ENCODE measurements at places on chromosomes 2 and 18.

GRCh38 chr2:76427452-76427851 is 716.7 kb upstream of the GCFC2 start:
- no peak for DNase-seq

GRCh38 chr2:15748736-15749323 is 157.2 kb downstream of the DDX1 start:
- peak; percentile 70 for DNase-seq

- DNase-seq: no peak
Observed at GRCh38 chr18:48569139-48569914, 30.5 kb downstream of the CTIF start.

DNA sequence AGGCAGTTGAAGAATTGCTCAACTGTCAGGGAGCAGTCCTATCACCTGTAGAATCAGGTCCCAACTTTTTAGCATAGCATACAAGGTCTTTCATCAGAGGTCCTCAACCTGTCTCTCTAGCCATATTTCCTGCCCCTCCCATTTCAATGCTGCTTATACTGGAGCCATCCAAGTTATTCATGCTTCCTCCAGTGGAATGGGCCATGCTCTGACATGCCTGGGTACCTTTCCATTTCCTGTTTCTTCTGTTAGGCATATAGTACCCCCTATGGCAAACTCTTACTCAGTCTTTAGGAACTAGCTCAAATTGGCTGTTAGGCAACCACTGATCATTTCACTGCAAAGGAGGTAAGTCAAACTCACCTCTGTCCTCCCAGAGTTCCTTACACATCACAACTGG is 51.0 kb upstream of the ABCA12 start:
- DNase-seq: no peak

- DNase-seq: no peak
Observed at GRCh38 chr2:207126724-207127308, 38.9 kb downstream of the KLF7 start.

GRCh38 chr2:223578846-223579245 is 23.3 kb downstream of the SCG2 start:
- no peak for DNase-seq

DNA sequence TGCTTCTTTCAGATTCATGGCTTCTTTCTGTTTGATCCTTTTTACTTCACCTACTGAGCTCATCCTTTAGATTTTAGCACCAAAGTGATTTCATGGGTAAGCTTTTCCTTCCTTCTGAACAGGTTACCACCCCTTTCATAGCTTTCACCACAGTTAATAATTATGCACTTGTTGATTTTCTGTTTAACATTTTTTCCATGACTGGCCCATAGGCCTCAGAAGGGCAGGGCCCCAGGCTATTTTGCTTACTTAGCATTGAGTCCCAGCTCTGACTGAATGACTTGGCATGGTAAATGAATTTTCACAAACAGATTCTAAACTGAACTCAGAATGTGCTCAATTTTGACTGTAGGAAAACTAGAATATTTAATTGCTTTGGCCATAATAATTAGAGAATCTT is 177.0 kb downstream of the GCA start:
- no peak for DNase-seq

DNA sequence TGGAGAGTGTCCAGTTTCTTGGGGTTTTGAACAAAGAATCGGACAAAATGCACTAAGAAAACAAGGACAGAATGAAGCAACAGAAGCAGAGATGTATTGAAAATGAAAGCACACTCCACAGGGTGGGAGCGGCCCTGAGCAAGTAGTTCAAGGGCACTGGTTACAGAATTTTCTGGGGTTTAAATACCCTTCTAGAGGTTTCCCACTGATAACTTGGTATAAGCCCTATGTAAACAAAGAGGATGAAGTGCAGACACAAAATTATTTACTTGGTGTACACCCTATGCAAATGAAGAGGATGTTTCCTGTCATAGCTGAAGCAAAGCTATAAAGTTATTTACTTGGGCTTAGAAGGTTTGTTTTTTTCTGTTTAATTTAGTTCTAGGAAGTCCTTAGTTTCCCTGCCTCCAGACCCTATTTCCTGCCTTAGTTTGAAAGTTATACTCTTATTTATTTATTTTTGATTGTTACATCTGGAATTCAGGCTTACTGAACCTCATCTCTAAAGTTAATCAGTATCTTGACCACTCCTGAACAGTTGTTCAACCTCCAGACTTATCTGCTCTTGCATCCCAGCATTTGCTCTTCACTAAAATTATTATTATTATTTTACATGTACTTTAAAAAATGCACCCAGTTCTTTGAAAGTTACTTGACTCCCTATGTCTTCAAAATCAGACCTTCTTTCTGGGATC is 193.5 kb downstream of the SPP2 start:
- no peak for DNase-seq

DNA sequence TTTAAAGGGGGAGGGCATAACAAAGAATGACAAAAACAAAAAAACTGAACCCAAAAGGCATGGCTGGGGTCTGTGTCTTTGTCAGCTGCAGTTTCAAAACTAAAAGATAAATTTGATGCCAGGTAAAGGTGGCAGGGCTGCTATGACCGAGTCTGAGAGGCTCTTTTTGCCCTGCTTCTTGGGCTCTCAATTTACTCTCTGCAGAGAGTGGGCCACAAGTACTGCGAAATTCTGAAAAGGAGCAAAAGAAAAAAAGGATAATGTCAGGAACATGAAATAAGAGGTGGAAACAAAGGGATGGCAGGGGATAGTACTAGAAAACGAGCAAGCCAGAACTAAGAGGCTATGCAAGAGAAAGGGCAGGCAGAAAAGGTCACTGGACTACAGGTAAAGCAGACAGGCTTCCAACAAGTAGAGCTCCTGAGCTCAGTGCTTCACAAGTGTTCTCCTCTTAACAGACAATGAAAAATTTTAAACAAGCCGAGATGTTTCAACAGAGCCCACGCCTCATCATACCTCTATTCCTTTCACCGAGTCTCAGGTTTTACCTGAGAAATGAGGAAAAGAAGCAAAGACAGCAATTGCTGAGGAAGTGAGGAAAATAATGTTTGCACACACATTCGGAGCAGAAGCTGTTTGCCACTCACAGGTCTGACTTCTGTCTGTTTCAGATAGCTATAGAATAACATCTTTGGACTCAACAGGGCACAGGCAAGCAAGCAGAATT is 7.3 kb downstream of the IRS1 start:
- DNase-seq: peak; percentile 15

- DNase-seq: no peak
Observed at GRCh38 chr2:240000671-240001070, 24.5 kb downstream of the NDUFA10 start.

DNA sequence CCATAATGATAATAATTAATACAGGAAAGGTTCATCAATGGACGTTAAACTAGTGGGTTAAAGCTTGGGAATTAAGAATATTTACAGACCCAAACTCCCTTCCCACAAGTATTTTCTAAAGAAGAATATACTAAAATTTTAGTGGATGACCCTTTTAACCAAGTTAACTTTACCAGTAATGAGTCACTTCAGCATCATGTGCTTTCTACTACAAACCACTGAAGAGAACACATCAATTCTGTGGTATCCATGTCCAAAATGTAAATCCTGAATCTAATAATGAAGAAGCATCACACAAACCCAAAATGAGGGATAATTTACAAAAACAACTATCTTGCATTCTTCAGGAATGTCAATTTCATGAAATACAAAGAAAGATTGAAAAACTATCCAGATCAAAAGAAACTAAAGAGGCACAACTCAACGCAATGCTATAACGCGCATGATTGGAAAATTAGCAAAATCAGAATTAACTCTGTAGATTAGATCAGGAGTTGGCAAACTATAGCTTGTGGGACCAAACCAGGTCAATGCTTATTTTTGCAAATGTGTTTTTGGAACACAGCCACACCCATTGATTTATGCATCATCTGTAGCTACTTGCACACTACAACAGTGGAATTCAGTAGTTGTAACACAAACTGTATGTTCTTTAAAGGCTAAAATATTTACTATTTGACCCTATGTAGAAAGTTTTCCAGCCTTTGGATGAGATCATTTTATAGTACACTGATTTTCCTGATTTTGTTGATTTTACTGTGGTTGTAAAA is 27.5 kb downstream of the COPS8 start:
- DNase-seq: no peak

DNA sequence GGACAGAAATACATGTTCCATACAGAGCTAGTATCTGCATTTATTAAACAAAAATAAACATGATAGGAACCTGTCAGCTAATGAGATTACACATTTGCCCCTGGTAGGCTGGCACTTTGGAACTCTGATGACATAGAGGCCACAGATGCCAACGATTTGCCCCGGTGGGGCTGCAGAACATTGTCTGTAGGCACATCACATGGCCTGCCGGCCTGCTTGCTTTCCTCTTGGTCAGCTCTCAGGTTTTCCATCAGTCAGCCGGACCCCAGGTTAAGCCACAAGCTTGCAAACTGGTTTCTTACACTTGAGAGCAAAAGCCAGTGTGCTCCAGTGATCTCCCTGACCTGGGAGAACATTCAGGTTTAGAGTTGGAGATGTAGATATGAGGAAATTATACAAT is 60.3 kb downstream of the CRACDL start:
- no peak for DNase-seq

- peak; percentile 27 for DNase-seq
Observed at GRCh38 chr2:218392891-218393462, 6.7 kb upstream of the CTDSP1 start.

GRCh38 chr2:108988796-108989713 is at the start of gene EDAR:
EDAR (minus strand) TSS chr2:108989220; CDS start chr2:108931014, 58,206 bp downstream.
- DNase-seq: peak; percentile 67

GRCh38 chr2:503288-503999 is 173.8 kb downstream of the TMEM18 start:
- DNase-seq: no peak

DNA sequence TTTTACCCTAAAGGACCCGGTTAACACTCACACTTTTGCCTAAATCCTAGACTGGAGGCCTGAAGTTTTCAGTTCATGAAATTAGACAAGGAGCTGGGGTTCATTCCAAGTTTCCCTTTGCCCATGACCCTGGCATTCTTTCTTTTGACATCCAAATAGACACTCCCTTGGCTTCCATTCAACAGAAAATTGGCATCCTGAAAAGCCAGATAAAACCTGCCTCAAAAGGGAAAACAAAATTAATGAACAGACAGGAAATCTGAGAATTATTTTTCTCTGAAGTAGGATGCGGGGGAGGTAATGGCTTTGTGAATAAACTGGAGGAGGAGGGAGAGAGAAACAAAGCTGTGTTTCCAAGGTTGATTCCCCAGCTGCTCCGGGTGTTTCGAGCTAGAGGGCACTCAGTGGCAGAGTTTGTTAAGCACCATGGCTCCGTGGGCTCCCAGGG is 41.0 kb downstream of the SPP2 start:
- DNase-seq: no peak

DNA sequence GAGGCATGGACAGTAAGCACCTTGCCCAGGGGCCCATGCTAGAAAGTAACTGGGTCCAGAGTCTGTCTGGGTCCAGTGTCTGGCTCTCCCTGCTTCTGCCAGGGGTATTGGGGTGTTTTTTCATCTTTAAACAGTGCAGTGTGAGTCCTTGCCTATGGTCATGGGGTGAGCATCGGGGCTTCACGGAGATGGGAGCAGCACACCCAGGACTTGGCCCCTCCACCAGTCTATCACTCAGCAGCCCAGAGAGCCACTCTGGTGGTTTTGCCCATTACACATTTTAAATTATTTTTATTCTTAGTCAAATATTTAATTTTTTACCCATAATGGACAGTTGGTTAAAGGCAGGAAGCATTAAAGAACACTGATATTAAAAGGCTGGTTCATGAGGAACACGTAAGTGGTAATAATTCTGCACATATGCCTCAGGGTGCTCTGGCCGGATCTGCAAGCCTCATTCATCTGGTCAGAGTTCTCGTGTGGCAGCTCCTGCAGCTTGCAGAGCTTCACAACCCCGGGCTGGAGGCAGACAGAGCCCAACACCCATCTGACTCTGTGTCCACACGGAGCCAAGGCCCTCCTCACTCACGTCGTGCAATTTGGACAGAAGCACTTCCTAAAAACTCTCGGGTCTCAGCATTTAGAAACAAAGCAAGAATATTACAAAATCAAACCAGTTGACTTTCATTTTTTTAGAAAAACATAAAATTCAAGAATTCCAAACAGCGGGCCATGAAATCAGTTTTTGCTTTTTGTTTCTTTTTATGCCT is 204.1 kb downstream of the CTIF start:
- peak; percentile 87 for DNase-seq

DNA sequence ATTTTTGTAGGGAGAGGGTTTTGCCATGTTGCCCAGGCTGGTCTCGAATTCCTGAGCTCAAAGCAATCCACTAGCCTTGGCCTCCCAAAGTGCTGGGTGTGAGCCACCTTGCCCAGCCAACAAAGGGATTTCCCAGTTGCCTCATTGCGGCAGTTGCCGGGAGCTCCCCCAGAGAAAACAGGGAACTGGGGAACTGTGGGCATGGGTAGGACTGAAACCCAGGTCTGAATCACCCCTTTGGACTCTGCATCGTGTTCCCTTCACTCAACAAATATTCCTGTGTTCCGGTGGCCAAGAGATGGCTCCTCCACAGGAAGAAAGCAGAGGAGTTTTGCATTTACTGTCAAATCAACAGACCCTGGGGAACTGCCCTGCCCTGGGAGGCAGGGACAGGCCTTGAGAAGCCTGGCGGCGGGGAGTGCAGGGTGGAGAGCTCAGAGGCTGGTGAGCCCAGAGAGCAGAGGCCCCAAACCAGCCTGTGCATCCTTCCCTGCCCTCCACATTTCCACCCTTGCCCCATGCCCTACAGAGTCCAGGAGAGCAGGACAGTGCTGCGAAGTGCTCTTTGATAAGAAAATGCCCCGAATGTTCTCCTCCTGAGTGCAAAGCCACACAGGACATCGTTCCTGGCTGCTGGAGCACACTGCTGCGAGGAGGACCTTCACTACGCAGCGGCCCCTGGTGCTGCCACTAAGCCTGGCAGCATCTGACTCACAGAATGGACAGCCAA is 24.9 kb downstream of the MYO7B start:
- DNase-seq: no peak

DNA sequence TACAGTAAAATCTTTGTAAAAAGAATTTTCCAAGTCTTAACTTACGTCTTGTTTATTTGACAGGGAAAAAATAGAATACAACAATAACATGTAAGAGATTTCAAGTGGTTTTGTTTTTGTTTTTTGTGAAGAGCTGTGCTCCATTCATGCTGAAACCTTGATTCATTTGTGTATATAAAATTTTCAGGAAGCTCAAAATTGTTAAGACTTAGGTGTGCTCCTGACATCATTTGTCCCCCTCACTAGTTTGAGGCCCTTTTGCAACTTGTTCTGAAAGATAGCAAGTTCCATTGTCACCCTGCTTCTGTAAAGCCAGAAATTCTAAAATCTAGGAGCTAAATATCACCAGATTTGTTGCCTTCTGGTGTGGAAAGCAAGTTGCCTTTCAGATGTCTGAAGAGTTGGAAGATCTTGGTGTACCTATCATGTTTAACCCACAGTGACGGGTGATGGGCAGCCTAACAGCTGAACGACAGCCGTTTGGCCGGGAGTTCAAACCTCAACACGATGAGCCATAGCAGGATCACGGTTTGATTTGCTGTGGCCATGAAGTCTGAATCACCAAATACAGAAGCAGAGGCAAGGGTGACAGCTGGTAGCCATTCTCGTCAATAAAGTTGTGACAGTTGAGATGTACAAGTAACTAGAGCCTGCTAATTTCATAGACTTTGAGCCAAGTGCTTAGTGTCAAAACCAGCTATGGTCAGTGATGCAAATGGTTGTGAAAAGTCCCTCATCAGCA is 205.5 kb upstream of the SP5 start:
- DNase-seq: no peak

Measured in SK-N-SH (cell line).